ENCODE measurements at places on chromosomes 12 and 14.

DNA sequence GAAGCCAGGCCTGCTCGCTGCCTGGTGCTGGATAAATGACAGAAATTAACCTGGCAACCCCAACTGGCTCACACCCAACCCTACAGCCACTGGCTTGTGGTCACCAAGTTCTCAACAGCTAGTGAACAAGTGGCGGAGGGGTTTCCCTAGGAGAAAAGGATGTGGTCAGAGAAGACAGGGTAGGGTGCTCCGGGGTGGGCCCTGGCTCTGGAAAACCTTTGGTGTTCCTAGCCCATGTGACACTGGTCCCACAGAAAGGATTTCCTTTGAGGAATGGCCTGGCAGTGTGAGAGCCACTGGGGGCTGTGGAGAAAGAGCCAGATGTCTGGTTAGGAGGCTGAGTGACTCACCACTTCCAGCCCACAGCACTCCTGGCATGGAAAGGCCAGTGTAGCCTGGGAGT is 8.7 kb downstream of the SYNE3 start:
- DNase-seq: no peak

DNA sequence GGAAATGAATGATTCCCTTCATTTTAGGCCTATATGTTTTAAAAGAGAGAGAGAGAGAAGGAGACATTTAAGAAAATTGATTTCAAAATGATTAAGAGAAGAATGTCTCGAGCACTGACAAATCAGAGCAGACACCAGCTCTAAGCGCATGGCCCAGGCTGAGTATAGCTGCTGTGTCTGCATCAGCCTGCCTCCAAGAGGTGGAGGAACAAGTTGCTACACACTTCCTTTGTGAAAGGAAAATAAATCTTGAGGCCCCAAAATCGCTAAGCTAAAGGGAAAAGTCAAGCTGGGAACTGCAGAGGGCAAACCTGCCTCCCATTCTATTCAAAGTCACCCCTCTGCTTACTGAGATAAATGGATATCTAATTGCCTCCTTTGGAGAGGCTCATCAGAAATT is 728.7 kb upstream of the TMEM132C start:
- DNase-seq: no peak

DNA sequence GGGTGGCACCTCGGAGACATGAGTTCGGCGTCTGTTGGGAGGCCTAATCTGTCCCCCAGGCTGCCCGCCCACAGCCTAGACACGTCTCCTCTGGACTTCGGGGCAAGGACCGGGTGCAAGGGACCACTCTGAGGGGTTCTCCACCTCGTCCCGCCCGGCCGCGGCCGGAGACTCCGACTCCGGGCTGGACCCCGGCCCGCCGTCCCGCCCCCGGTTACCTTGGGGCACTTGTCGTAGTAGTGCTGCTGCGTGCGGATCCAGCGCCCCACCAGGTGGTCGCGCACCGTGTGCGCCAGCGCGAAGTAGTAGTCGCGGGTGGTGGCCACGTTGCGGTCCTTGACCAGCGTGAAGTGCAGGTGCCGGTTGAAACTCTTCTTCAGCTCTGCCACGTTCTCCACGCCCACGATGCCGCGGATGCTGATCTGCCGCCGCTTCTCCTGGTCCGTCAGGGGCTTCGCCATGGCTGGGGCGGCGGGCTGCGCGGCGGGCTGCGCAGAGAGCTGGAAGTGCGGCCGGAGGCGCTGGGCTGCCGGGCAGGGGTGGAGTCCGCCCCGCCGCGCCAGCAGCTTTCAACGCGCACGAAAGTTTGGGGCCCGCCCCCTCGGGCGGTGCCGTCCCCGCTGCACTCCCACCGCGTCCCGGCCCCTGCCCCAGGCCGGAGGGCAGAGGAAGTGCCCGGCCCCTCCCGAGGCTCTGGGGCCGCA is at the start of gene PYGL:
Gene PYGL (minus strand): TSS at position 541 of the 704 bp plus-strand sequence. CDS start 80 bp downstream, at position 461.
- DNase-seq: no peak

- no peak for DNase-seq
Observed at GRCh38 chr12:73769337-73769736, 768.3 kb upstream of the ATXN7L3B start.

GRCh38 chr12:87529413-87529812 is 499.8 kb downstream of the C12orf50 start:
- no peak for DNase-seq
